MG63 (cell line): ENCODE measurements at places on chromosomes 3 and 15. TPM values are rescaled to one million over a fixed set of nuclear protein-coding genes. Genes with fewer than 3 reads are reported as not detected.
A peak's percentile ranks its signal among the peaks of the same experiment; 100 is the strongest.

The C3orf33 gene
- total RNA-seq: 5.1 and 11.5 TPM in 2 replicates

DNA sequence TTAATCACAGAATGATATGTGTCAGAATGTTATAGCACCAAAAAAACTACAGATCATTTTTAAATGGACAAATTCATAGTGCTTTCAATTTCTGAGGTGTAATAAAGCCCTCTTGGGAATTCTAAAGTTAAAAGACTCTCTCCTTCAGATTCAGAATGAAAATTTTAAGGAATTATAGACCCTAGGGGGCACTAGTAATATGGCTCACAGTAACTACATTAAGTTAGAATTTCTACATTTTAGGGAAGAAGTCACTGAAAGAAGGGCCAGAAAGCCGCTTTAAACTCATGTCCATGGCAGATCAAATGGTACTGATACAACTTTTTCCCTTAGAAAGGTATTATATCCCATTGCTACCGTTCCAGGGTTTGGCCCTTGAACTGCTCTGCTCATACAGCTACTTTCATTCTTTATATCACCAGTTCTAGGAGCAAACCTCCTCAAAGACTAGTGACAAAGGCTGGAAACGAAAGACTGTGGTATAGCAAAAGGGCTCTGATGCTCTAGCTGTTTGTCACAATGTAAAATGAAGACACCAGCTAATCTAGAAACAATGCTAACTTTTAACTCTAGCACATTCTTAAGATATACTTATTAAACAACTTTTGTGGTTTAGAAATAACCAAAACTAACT lies 18.1 kb downstream of the DAZL start:
- DNase-seq: no peak

DNA sequence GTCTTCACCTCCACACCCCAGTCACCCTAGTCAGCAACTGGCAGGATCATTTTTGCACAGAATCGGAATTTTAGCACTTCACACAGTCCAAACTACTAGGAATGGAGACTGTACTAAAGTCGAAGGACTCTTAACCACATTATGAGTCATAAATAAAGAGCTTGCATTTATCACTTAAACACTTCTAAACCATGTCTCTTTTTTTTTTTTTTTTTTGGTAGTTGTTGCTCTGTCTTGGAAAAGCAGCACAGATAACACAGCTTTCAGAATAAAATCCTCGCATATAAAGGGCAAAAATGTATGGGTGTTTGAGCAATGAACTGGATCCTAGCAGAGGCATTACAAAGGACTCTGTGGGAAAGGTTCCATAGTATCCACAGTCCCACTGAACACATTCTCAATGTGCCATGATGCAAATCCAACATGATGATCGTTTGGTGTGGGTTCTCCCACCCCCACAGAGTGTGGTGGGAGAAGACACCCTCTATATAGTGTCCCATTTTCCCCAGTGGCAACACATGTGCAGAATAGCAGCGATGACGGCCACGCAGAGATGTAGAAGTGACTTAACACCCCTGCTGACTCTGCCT lies 47.1 kb downstream of the FOXP1 start:
- DNase-seq: no peak

DNA sequence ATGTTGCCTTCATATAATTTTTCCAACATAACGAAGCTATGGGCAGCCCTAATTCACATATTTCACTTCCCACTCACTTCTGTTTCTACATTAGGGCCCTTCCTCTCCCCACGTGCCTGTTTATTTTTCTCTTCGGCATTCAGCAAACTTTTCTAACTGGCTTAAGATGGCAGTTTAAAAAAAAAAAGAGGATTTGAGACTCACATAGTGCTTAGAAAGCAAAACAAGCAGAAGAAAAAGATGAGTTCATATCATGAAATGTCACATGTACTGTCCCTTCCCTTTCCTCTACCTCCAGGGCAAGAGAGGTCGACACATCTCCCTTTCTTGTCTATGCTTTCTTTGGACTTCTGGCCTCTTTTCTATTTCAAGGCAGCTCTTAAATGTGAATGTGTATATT lies 30.6 kb downstream of the SLC49A4 start:
- no peak for DNase-seq

DNA sequence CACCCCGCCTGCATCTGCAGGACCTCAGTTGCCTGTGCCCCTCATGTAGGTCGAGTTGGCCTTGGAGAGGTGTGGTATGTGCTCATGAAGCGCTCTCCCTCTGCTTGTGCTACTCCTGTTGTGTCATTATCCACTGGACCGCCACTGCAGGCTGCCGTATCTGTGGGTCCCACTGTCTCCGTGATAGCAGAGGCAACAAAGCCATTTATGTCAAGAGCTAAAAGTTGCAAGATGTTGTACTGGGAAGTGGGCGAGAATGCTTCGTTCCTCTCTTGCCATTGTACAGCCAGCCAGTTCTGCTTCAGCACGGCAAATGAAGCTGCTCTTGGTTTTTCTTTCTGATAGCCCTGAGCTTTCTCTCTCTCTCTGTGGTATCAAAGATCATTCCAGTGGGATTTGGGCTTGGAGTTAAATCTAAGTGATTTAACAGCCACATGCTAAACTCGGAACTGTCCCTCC lies 89.0 kb downstream of the TMEM212 start:
- DNase-seq: no peak

The TNFSF10 gene
- not detected in 2 replicates for total RNA-seq

The CD96 gene
- not detected in 2 replicates for total RNA-seq

- peak; percentile 3 for DNase-seq
These were observed 56.2 kb downstream of the GREM1 start for GRCh38 chr15:32774022-32774421.

DNA sequence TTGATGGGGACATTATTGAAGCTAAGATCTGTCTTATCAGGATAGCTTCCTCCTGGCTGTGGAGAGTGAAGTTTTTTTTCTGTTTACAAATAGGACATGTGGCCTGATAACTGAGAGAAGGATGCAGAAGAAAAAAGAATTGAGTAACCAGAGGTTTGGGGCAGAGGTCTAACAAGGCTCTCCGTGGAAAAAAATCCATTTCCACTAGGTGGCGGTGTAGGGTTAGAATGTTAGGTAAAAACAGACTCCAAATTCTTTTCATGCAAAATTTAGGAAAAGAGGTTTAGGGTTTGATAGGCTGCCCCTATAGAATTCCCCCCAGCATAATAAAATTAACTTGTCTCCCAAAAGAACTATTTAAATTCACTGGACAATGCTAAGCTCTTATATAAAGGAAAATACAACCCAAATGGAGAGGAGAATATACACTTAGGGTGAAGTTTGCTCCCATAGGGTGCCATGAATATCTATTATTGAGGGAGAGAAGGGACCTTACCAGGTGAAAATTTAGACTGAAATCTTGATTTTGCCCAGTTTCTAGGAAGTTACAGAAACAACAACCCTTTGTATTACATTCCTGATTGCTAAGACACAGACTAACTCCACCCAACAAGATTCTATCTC lies 1560.4 kb downstream of the OTOL1 start:
- peak; percentile 11 for DNase-seq

The P2RY12 gene
- total RNA-seq: not detected in 2 replicates

The LRTM1 gene
- not detected in 2 replicates for total RNA-seq

The SKOR1 gene
- not detected in 2 replicates for total RNA-seq
